ENCODE measurements at places on chromosomes 11 and 22.
A peak's percentile ranks its signal among the peaks of the same experiment; 100 is the strongest.

DNA sequence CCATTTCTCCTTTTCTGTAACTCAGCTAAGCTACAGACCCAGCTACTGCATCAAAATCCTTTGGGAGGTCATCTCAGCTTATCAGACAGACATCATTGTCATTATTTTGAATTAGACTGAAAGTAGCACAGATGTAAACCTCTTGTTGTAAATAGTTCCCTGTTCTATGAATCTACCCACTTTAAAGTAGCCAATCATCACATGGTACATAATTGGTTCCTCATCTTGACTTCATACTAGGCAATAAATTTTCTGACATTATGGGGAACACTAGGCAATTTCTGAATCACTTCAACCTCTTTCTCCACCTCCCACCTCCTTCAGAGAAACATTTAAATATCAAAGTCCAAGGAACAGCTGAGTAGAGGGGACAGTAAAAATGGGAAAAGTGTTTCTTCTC lies 47.9 kb downstream of the MPPED2 start:
- no peak for DNase-seq

DNA sequence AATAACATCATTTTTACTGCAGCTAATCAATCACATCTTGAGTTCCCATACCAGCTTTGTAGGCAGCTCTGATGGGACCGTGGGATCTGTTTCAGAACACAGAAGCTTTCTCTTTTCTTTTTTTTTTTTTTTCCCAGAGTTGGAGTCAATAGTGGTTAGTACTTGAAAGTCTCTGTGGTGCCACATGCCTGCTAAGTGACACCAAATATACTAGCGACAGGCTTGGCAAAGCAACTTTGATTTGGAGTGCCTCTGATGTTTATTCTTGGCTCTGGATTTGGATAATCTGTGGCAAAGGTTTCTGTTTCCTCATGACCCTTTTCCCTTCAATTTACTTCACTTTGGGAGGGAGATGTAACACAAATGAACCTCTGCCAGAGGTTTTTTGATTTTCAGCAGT lies 681.4 kb upstream of the TENM4 start:
- no peak for DNase-seq

GRCh38 chr11:71117311-71117710 lies 135.1 kb downstream of the SHANK2 start:
- DNase-seq = no peak

DNA sequence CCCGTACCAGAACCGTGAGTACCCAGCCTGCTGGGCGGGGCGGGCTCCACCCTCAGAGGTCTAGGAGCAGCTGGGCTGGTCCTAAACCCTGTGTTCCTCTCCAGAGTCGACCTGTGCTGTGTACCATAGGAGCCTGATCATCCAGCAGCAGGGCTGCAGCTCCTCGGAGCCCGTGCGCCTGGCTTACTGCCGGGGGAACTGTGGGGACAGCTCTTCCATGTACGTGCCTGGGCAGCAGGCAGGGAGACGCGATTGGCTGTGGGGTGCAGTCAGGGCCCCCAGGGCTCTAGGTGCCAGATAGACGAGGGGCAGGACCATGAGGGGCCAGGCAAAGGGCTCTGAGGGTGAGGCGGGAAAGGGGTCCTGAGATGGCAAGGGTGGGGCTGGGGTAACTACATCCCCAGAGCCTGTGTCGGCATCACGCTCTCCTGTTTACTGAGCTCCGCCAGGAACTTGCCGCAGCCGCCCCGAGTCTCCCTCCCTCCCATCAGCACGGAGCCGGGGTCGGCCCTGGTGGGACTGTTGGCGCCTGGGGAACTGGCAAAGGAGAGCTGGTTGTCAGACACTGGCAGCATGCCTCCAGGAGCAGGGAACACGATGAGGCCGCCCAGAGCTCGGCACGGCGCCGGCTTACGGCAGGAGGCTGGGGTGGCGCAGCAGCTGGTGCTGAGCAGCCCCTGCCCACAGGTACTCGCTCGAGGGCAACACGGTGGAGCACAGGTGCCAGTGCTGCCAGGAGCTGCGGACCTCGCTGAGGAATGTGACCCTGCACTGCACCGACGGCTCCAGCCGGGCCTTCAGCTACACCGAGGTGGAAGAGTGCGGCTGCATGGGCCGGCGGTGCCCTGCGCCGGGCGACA lies 22.9 kb upstream of the MUC5B start:
- DNase-seq = no peak

GRCh38 chr11:86288776-86289507 lies 13.1 kb upstream of the HIKESHI start:
- DNase-seq = no peak

- no peak for DNase-seq
These were observed 335 bp downstream of the ZNF408 start for GRCh38 chr11:46701078-46701654.

DNA sequence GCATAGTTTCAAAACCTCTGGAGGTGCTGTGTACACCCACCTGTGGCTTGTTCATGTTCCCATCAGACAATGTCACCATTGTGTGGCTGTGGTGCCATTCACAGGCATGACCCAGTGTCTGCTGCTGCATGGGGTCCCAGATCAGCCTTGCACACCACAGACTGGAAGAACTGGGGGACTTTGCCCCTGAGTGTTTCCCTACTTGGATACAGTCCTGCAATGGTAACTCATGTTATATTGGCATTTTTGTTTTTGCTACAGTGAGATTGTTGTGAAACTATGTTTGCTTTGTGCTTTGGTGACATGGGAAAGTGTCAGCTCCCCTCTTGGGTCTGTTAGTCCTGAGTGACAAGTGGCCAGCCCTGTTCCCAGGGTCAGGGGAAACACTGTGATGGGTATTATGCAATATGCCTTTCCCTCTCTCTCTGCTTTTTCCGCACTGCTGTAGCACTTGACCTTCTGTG lies 108.8 kb downstream of the NAV2 start:
- DNase-seq = no peak

DNA sequence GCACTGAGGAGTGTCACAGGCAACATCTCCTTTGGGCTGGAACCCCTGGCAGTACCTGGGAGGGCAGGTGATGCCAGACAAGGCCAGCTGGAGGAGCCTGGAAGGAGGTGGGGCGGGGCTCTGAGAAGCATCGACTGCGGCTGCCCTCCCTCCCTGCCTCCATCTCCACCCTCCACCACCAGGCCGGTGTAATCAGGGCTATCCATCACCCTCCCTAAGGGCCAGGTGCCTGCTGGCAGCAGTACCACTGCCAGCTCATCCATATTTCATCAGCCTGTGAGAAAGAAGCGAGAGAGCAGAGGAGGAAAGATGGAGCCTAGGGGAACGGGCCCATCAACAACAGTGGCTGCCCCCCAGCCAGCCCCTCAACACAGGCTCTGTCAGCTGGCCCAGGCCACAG lies 51.4 kb upstream of the RASD2 start:
- no peak for DNase-seq

DNA sequence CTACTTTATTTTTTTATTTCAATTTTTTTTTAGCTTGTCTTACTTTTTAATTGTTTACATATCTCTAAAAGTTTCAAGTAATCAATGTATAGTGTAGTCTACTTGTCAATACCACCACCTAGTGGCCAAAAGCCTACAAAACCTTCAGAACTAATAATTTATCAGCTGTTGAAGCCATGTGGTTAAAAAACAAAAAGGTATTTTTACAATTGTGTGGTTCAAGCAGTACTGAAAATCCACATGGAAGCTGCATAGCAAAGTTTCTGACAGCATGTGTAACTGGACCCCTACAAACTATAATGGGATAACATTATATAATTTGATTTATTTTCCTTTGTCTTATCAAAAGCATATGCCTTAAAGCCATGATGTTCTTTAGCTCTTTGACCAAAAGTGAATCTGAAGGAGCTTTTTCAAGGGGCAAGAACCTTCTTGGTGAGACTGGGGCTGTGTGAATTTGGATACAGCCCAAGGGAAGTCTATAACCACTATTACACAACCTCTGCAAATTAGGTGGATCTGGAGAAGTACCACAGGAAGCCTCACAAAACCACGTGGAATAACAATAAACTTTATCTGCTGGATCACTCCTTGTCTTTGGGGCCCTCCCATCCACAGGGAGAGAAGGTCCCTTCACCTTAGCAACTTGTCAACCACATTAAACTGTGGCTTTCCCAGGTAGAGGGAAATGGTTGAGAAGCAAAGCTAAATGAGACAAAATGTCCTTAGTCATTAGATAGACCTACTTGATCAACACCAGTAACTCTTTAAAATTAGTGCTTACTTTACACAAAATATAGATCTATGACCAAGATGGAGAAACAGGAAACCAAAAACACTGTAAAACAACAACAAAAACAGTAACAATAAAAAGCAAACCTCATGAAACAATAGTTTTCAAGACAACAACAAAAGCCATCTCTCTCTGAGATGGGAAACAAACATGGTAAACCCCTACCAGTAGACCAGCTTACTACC lies 9.9 kb downstream of the NARS2 start:
- DNase-seq = peak; percentile 17

DNA sequence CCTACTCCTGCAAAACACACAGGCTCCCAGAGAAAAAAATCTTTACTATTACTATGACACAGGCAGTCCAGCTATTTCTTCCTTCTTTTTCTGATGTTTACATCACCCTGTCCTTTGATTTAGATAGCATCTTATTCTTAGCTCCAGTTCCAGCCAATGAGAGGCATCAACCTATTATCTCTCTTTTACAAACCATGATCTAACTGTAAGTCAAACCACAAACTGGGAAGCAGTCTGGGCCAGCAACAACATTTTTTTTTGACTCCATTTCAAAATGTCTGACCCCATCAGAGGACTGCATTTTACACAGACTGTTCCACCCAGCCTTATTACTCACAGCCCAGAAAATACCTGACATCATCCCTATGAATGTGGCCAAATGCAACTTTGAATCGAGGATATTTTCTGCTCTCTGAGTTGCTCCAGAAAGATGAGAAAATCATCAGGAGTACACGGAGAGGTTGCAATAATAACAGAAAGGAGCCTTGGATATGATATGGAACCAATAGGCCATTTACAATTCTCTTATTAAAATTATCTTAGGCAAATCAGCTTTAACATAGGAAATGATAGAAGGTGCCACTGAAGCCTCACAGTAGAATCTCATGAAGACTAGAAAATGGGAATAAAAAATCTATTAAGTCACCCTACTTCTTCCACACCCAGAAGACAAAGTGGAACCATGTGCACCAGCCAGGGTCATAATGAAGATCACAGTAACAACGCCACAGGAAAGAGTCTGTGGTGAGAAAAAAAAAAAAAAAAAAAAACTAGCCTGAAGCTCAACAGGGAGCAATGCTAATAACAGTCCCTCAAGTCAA lies 21.2 kb downstream of the TBRG1 start:
- DNase-seq = no peak

DNA sequence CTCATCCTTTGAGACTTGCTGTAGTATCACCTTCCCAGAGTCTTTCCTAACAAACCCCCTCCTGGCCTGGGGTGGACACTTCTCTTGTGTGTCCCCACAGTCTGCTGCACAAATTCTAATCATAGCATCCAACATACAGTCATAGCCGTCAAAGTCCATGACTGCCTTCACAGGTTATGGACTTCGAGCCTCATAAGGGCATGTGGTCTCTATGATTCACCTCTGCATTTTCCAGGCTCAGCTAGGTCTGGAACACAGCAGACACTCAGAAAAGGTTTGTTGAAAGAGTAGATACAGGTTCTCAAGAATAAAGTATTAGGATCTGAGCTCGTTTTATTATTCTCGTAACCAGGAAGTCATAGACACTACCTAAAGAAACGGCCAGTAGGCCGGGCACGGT lies 13.2 kb upstream of the SCUBE2 start:
- no peak for DNase-seq

- no peak for DNase-seq
These were observed 31.6 kb upstream of the CRYBB3 start for GRCh38 chr22:25167834-25168601.

DNA sequence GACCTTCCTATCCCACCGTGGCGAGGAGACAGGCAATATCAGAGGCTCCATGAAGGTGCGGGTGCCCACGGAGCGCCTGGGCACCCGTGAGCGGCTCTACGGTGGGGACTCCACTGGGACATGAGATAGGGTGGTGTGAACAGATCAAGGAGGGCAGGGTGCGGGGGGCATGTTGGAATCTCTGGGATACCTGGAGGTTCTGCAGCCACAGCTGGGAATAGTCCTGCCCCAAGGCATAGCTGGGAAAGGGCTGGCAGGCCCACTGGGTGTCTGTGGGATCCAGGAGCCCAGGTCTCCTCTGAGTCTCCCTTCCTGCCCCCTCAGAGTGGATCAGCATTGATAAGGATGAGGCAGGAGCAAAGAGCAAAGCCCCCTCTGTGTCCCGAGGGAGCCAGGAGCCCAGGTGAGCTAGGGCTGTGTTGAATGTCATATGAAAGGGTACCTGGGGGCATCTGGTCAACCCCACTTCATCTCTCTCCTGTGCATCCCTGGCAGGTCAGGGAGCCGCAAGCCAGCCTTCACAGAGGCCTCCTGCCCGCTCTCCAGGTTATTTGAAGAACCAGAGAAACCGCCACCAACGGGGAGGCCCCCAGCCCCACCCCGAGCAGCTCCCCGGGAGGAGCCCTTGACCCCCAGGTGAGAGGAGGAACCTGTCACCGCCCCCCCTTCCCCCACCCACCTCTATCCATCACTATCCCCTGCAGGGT lies 8.5 kb downstream of the PHOX2A start:
- no peak for DNase-seq

DNA sequence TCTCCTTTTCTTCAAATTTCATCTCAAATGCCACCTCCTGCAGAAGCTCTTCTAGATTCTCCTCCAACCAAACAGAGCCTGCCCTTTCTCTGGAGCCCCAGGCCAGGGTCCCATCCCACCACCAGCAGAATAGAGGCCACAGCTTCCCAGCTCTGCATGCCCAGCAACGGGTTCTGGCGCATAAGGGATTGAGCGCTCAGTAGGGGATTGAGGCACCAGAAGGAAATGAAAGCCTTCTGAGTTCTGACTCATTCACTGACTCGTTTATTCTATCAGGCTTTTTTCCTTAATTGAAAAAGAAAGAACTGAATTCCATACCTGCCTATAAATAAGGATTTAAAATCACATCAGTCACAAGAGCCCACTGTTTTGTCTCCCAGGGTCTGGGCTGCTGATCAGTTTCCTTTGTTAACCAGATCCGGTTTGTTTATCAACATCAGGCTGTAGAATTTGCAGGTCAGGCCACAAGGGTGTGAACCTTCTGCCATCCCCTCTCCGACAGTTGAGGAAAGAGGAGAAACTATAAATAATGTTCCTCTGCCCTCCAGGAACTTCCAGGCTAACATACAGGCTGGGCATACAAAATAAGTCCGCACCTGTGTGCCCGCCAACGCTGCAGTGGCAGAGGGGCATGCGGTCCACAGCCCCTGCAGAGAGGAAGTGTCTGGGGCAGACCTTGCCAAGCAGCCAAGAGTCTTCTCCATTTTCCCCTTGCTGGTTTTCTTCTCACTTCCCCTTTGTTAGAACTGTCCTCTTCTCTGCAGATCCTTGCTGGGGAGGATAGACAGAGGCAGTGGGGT lies 63.5 kb upstream of the PRDM11 start:
- no peak for DNase-seq

- DNase-seq = no peak
These were observed 38.0 kb downstream of the CLDN25 start for GRCh38 chr11:113817626-113818025.

DNA sequence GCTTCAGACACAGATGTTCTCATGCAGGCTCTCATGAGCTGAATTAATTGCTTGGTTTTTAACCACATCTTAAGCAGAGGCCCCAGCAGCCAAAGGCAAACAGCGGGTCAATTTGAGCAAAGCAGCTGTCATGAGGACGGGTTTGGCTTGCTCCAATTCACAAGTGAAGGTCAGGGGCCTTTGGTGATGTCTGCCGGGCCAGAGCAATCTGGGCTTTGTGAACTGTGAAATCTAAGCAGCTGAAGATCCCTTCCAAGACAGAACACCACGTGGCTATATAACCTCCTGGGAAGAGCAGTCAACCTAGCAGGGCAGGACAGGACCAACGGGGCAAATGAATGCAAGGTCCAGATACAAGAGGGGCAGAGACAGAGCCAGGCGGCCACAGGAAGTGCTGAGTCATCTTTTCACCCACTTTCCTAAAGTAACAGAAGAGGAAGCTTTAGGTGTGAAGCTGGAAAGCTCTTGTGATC lies 187.3 kb upstream of the B3GAT1 start:
- no peak for DNase-seq

All from stimulated activated CD4-positive, alpha-beta T cell treated with anti-CD3 and anti-CD28 coated beads, Interleukin-1b, Interleukin-23, amount 100 ng/mL, for 24 hours (primary cell).